ENCODE measurements at places on chromosomes 7 and 10.

DNA sequence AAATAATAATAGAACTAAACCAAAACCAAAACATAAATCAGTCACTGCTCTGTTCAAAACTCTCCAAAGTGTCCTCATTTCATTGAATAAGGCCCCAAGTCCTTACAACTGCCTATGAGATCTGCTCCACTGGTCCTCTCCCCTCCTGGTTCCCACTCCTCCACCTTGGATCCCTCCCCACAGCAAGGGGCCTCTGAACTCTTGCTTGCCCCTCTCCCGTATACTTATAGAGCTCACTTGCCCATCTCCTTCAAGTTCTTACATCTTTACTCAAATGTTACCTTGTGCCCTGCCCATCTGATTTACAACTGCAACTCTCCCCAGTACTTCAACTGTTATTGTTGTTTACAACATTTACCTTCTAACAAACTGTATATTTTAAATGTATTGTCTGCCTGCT is 819 bp downstream of the POLD2 start:
- H3K27me3 ChIP-seq = no peaks in the 10 kb centered on the region
- H3K27ac ChIP-seq = peak overlapping the region; percentile 51

- H3K4me1 ChIP-seq = no peaks in the 10 kb centered on the region
- no peak overlapping the region for H3K27ac ChIP-seq
- H3K4me3 ChIP-seq = no peak overlapping the region
- no peaks in the 10 kb centered on the region for H3K27me3 ChIP-seq
- no peaks in the 10 kb centered on the region for H3K36me3 ChIP-seq
Measured at GRCh38 chr7:122709930-122710646, 7.4 kb upstream of the RNF148 start.

DNA sequence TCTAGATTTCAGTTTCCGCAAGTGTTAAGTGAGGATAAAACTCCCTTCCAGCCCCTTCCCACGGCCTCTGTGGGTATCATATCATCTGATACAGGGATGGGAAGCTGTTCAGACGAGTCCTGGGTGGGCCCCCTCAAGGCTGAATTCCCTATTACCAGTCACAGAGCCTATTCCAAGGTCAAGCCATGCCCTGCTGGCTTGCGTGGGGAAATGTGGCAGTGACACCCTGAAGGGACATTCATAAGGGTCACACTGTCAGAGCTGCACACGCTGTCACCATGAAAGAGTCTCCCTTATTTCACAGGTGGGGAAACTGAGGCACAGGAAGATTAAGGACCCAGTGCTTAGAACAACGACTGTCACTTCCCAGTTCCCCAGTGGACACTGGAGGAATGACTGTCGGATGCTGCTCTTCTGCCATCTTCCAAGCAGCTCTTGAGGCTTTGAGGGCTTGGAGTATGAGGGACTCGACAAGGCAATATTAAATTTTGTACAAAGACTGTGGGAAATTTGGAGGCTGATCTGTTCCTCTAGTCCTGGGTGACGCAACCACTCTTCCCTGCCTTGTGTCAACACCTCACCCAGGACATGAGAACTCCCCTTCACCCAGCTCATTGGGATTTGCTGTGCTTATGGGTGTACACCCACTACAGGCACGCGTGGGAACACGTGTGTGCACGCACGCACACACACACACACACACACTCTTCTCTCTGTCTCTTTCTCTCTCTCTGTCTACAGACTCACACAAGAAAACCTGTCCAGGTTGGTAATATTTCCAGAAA is 386.0 kb downstream of the RPS24 start:
- no peaks in the 10 kb centered on the region for H3K36me3 ChIP-seq
- peaks cover 6% of the 10 kb centered on the region for H3K27me3 ChIP-seq
- H3K4me1 ChIP-seq = no peaks in the 10 kb centered on the region
- H3K27ac ChIP-seq = no peak overlapping the region

- H3K4me3 ChIP-seq = no peak overlapping the region
- no peaks in the 10 kb centered on the region for H3K27me3 ChIP-seq
- peaks cover 8% of the 10 kb centered on the region for H3K36me3 ChIP-seq
- DNase-seq = no peak
- peaks cover 61% of the 10 kb centered on the region for H3K4me1 ChIP-seq
Measured at GRCh38 chr7:24896031-24896501, 83.9 kb downstream of the OSBPL3 start.

DNA sequence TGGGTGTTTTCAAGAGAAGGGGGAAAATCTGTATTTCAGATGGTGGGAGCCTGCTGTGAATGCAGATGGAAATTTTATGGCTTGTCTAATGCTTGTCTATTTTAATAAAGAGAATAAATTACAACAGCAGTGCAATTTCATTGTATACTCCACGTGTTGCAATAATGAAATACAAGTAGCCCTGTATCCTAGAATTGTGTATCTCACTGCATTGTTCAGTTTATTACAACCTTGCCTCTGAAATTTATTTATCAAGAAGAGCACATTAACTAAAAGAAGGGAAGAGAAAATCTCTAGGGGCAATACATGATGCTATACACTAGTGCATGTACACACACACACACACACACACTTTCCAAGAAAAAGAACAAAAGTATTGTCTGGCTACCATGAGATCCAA is 21.8 kb downstream of the ANK3 start:
- H3K4me1 ChIP-seq = peaks cover 9% of the 10 kb centered on the region
- H3K27me3 ChIP-seq = no peaks in the 10 kb centered on the region
- no peak overlapping the region for H3K27ac ChIP-seq
- H3K4me3 ChIP-seq = no peak overlapping the region

DNA sequence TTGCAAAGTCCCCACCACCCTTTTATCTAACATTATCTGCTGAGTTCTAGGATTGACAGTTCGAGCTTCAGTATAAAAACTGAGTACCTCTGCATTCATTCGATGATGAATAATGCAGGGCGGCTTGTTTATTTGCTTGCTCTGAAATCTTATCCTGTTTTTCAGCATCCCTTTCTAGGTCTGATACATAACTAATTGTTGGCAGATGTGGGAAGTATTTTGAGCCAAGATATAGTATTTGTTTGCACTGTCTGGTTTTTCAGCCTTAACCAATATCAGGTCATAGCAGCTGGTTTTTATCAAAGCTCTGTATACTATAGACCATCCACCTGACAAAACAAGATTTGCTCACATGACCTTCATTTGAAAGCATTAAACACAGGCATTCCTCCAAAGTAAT is 161.4 kb downstream of the TFEC start:
- no peaks in the 10 kb centered on the region for H3K36me3 ChIP-seq
- peaks cover 2% of the 10 kb centered on the region for H3K27me3 ChIP-seq
- H3K4me3 ChIP-seq = no peak overlapping the region
- no peak for DNase-seq

GRCh38 chr7:41280491-41280890 is 422.4 kb downstream of the INHBA start:
- no peaks in the 10 kb centered on the region for H3K27me3 ChIP-seq
- no peak for DNase-seq
- no peaks in the 10 kb centered on the region for H3K4me1 ChIP-seq
- H3K36me3 ChIP-seq = no peaks in the 10 kb centered on the region

DNA sequence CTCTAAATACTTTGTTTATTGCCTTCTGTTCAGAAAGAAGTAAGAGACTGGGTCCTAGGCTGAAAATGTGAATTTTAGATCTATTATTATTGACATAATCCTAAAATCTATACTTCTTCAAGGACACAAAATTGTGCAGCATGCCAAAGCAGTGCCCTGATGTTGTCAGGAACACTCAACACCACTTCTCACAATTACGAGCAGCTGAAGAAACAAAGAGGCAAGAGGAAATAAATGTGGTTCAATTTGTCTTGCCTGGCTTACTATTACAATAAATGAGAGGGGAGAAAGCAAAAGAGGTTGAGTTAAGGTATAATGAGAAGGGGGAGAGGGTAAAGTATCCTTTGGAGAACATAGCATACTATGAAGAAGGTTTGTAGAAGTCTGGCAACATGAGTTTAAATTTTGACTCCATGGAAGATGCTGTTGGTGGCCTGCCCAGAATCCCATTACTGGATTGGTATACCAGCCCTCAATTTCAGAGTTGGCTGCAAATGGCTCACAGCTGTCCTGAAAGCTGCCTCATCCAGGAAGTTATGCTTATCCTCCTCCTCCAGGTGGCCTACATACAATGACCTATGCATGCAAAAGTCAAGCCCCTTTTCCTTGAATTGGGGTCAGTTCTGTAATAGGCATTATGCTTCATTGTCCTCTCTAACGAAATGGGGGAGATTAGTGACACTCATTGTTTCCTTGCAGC is 274.6 kb upstream of the SMIM30 start:
- DNase-seq = no peak
- no peak overlapping the region for H3K4me3 ChIP-seq
- H3K27ac ChIP-seq = no peak overlapping the region
- no peaks in the 10 kb centered on the region for H3K27me3 ChIP-seq
- H3K36me3 ChIP-seq = no peaks in the 10 kb centered on the region

DNA sequence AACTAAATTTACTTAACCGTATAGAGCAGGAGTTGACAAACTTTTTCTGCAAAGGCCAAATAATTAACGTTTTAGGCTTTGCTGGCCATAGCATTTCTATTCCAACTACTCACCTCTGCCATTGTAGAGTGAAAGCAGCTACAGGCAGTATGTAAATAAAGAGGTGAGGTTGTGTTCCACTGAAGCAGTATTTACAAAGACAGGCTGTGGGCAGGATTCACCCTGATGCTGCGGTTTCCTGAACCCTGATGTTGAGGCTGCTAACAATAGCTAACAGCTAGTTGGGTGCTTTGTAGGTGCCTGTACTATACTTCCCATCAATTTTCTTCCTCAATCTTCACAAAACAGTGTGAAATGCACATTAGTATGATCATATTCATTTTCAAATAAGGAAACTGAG is 47.0 kb upstream of the LAMB1 start:
- H3K36me3 ChIP-seq = no peaks in the 10 kb centered on the region
- H3K27me3 ChIP-seq = no peaks in the 10 kb centered on the region
- H3K27ac ChIP-seq = no peak overlapping the region
- H3K4me1 ChIP-seq = peaks cover 6% of the 10 kb centered on the region
- H3K4me3 ChIP-seq = no peak overlapping the region

GRCh38 chr10:131852823-131853609 is 47.8 kb upstream of the PPP2R2D start:
- no peaks in the 10 kb centered on the region for H3K4me1 ChIP-seq
- no peak overlapping the region for H3K4me3 ChIP-seq
- no peaks in the 10 kb centered on the region for H3K27me3 ChIP-seq
- H3K27ac ChIP-seq = no peak overlapping the region
- no peak for DNase-seq
- no peaks in the 10 kb centered on the region for H3K36me3 ChIP-seq

DNA sequence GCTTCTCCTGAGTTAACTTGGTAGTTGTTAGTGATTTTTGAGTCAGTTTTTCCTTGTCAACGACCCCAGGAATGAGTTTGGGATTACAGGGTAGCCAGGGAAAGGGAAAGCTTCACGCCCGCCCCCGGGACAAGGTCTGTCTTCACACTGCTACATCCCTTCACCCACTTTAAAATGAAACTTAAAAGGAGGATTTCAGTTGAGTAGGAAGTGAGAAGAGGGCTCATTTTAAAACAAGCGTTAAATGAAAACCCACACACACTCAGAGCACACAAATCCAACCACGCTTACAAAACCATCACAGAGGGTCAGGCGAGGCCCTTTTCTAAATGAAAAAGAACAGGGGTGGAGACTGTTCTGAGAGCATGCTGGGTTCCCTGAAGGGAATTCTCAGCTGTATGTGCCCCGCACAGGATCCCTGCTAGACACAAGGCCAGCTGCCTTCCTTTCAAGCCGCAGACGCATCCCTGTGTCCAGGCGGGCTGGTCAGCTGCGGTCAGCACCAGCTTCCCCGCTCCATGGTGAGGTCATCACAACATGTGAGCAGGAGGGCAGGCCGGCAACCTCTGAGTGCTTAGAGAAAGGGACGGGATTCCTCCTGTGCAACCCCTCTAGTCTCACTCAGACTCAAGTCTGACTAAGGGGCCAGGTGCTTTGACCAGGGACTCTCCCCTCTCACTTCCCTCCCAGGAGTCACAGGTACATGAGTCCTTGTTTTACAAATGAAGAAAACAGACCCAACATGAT is 111.8 kb downstream of the EGFR start:
- peaks cover 19% of the 10 kb centered on the region for H3K27me3 ChIP-seq
- H3K4me1 ChIP-seq = peaks cover 2% of the 10 kb centered on the region
- DNase-seq = no peak
- no peak overlapping the region for H3K27ac ChIP-seq

DNA sequence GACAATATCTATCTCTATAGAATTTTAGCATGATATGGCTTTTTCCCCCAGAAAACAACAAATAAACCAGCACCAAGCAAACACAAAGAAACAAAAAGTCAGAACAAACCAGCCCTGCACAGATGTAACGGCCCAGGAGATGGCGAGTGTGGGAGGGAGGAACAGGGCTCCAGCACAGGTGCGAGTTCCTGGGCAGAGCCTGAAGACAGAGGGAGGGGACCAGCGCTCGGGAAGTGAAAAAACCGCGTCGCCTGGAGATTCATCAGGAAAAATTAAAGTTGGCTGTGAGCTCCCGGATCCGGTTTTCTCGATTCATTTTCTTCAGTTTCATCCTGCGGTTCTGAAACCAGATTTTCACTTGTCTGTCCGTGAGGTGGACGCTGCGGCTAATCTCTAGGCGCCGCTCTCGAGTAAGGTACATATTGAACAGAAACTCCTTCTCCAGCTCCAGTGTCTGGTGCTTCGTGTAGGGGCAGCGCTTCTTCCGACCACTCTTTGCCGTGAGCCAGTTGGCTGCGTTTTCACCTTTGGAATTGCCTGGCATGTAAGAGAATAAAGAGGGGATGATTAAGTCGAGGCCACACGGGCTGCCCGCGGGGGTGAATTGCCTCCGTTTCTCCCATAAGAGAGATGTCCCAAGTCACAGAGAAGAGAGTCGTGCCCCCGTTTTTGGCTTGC is 2.3 kb downstream of the HOXA10 start:
- peak overlapping the region; percentile 50 for H3K27ac ChIP-seq
- H3K4me1 ChIP-seq = peaks cover 20% of the 10 kb centered on the region
- H3K36me3 ChIP-seq = no peaks in the 10 kb centered on the region

- H3K36me3 ChIP-seq = no peaks in the 10 kb centered on the region
- peaks cover 6% of the 10 kb centered on the region for H3K4me1 ChIP-seq
- no peak overlapping the region for H3K4me3 ChIP-seq
- no peaks in the 10 kb centered on the region for H3K27me3 ChIP-seq
- DNase-seq = no peak
Measured at GRCh38 chr10:6409971-6410643, 170.0 kb downstream of the PRKCQ start.

GRCh38 chr7:34224281-34224680 is 318.9 kb downstream of the BMPER start:
- no peaks in the 10 kb centered on the region for H3K36me3 ChIP-seq
- DNase-seq = no peak
- H3K27ac ChIP-seq = no peak overlapping the region
- H3K4me3 ChIP-seq = no peak overlapping the region

Measured in activated B cell treated with CpG ODN at 0.5 μM for 24 hours (primary cell).